Kasumi-1 (cell line): ENCODE measurements at places on chromosomes 5 and 9.
A peak's percentile ranks its signal among the peaks of the same experiment; 100 is the strongest.

DNA sequence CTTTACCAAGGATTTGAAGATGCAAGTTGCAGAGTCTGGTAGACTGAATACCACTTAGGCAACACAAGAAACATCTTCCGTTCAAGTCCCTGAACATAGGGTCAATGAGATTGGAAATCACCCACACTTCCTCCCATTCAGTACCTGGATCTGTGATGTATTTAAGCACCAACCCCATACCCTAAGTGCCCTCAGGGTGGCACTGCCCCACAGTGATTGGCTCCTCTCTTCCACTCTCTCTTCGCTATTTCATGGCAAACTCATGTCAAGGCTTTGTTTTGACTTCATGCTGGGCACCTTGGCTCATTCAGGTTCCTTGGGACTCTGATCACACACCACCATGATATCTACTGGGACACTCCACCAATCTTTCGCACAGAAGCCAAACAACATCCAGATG, 53.7 kb downstream of the GGTA1 start:
- no peak for DNase-seq

GRCh38 chr9:80644044-80644443, 1045.3 kb downstream of the TLE1 start:
- no peak for DNase-seq

DNA sequence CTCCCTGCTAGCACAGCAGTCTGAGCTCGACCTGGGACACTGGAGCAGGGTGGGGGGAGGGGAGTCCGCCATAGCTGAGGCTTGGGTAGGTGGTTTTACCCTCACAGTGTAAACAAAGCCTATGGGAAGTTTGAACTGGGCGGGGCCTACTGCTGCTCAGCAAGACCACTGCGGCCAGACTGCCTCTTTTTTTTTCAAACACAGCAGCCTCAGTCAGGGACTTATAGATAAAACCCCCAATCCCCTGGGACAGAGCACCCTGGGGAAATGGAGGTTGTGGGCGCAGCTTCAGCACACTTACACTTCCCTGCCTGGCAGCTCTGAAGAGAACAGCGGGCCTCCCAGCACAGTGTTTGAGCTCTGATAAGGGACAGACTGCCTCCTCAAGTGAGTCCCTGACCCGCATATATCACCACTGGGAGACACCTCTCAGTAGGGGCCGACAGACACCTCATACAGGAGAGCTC, 151.1 kb upstream of the APC start:
- DNase-seq = no peak

GRCh38 chr9:114935119-114935518, 4.7 kb upstream of the TNFSF8 start:
- DNase-seq = no peak

DNA sequence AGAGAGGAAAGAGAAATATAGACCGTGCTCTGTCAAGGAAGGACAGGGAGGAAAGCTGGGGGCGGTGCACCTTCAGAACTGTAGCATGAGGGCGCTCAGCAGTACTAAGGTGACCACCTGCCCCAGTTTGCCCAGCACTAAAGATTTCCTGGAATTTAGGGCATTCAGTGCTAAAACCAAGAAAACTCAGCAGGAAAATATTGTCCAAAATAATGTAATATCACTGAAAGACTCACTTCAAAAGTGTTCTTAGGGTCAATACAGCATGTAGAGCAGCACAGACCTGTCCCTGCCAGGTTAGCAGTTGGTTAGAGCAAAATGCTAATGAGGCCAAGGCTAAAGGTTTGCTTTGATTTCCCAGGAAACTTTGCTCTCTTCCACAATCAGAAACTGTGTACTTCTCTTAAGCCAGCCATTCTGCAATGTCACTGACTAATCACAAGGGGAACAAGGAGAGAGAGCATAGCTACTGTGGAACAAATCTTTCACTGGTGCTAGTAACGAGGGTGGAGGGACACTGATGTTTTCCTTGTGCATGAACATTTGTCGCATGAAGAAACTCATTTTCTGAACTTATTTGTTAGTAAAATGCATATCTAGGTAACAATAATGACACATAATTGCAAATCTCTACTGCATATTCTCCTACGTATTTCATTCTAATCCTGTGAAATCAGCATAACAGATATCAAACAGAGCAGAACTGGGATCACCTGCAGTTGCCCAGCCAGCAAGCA, 53.0 kb upstream of the GRAMD2B start:
- DNase-seq = no peak

DNA sequence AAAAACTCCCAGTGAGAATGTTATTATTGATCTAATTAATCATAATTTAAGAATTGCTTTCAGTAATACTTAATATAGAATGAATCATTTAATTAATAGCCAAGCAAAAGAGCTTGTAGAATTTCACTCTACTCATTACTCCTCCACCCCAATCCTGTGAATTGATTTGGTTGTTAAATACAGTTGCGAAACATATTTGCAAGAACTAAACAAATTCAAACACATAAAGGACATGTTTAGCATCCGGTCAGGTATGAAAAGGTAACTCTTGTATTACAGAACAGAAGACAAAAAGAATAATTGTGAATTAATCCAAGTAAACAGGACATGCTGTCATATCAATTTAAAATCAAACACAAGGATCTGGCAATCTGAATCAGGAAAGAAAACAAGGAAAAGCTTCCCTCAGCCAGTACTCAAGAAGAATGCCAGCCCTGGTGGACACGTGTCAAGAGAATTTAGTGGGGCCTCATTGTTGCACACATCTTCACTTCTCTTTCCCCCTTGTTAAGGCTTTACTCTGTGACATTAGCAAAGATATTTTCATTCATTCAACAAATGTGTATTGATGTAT, 89.4 kb upstream of the SLC12A2 start:
- no peak for DNase-seq

GRCh38 chr5:139561655-139562451, 714 bp downstream of the UBE2D2 start:
- DNase-seq = peak; percentile 47

DNA sequence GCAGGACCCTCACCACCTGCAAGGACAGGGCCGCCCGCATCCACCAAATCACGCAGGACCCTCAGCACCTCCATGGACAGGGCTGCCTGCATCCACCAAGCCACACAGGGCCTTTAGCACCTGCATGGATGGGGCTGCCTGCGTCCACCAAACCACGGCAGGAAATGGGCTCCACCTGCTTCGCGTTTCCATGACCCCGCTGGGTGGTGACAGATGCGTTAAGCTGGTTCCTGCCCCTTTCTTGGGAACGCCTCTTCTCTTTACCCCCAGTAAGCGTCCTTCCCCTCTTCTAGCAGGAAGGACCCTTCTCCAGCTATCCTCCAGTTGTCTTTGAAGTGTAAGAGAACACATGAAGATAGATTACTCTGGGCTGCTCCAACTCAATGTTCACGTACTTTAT, 13.5 kb downstream of the FBP1 start:
- DNase-seq = no peak

GRCh38 chr9:134822541-134822940, 58.1 kb upstream of the FCN2 start:
- DNase-seq = no peak

- no peak for DNase-seq
These were observed 49.5 kb downstream of the SEMA4D start for GRCh38 chr9:89448381-89448780.

- DNase-seq = no peak
These were observed 908.6 kb upstream of the EDIL3 start for GRCh38 chr5:85293145-85293785.

DNA sequence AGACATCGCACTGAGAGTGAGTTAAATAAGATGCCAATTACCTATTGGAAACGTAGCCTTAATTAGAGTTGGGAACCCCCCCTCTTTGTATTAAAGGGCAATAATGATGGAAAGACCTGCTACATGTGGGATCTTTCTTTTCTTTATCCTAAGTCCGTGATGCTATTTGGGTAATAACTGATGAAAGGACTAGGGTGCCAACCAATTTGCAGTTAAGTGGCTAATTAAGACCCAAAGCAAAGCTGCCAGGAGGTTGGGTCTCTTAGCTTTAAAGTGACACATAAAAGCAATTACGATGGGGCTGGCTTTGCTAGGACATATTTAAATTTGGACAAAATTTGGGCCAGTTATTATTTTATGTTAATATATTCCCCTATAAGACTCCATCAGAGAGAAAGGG, 728.8 kb downstream of the NR2F1-AS1 start:
- no peak for DNase-seq

- DNase-seq = no peak
These were observed 92.1 kb upstream of the FSD1L start for GRCh38 chr9:105355781-105356180.
